ENCODE measurements at places on chromosomes 2 and 18.

DNA sequence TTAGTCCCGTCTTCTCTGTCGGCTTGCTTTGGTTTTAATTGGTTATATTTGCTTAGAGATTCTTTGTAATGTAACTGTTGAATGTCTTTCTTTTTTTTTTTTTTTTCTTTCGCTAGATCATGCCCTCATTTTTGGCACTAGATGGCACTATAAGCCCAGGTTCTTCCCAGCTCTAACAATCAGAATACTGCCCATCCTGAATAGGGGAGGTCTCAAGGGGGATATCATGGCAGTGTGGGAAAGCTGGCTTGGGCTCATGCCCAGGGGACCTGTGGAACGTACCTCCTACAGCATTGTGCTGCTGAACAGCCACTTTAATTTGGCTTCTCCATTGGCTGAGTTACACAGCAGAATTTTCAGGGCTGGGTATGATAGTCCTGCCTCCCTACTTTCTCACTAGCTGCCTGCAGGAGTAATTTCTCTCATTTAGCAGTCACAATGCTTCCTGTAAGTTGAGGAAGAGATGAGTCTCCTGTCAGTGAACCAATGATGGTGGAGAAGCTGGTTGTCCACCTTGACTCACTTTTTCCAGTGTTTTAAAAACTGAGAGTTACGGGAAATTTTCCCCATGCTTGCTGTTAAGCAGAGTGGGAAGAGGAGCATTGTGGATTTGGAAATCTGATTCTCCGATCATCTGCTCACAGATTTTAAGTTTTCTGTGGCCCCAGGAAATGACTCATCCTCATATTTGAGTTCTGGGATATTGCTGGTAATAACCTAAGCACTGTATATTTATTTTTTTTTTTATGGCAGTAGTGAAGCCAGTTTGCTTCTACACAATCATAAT is 47.2 kb downstream of the RAD51AP2 start:
- peak; percentile 44 for DNase-seq

GRCh38 chr2:42102591-42103450 is 55.0 kb downstream of the PKDCC start:
- no peak for DNase-seq

DNA sequence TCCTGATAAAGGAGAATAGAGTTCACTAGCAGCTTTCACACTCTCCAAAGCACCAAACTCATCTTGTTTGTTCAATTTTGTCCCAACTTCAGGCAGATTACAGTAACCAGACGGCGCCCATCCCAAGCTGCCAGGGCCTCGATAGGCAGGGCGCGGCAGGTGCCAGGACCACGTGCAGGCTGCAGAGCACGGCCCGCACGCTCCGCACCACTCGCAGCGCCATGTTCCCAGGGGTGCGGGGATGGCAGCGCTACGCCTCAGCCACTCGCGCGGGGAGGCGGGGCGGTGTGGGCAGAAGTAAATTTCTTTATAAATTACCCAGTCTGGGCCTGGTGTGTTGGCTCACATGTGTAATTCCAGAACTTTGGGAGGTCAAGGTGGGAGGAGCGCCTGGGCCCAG is 30.3 kb upstream of the INO80D start:
- DNase-seq, result no peak

GRCh38 chr18:7301094-7301493 is 70.2 kb downstream of the LRRC30 start:
- no peak for DNase-seq

- no peak for DNase-seq
Observed at GRCh38 chr2:44692821-44693220, 248.7 kb upstream of the SIX3 start.

- DNase-seq, result no peak
Observed at GRCh38 chr18:37441821-37442220, 123.8 kb downstream of the CELF4 start.

All from NCI-H1694 treated with DMSO at 0.1 percent for 48 hours (cell line).